ENCODE measurements at places on chromosomes 7 and 10.

DNA sequence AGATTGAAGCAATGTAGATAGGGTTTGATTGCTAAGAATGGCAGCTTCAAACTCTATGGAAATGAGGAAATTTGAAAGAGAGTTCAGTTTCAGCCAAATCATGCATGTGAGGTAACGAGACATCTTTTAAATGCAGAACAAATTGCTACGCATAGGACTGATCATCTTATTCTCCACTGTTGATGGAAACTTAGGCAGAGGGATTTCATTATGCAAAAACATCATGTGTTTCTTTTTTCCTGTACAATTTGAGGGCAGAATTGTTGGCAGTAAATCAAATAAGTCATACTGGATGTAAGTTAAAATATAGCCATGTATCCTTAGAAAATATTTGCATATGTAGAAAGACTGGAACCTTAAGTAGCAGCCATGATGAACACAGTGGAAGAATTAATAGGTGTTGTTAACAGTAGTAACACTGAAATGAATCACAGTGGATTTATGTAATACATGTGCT, 327.4 kb downstream of the CDK14 start:
- DNase-seq, result no peak

DNA sequence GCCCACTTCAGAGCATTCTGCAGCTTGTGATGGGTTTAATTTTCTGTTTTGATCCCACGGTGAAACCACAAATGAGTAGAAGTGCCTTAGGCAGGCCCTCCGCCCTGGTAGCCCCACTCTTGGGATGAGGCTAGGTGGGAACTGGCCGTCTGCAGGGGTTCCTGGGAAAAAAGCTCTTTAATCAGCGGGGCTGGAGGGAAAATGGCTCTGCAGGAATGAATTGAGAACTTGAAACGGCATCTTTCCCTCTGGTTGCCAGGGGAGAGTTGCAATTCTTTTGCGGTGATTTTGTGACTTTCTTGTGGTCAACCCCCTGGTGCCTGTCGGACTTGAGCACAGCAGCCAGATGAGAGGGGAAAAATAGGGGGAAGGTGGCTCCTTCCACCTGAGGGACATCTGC, 32.7 kb downstream of the COL26A1 start:
- DNase-seq, result no peak

DNA sequence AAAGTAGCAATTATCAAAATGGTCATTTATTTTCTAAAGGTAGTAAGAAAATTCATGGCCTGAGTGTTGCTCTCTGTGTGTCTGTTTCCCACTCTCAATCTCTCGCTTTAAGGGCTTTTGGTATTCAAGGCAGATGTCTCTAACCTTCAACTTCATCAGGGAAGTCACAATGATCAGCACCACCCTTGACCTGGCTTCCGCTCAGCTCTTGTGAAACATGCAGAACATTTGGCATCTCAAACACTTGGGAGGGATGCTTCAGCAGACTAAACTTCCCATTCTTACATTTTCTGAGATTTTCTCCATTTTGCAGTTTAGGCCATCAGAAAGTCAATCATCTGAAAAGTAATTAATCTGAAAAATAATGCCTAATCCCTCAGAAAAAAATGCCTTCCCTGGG, 129.8 kb downstream of the AOAH start:
- DNase-seq, result no peak

DNA sequence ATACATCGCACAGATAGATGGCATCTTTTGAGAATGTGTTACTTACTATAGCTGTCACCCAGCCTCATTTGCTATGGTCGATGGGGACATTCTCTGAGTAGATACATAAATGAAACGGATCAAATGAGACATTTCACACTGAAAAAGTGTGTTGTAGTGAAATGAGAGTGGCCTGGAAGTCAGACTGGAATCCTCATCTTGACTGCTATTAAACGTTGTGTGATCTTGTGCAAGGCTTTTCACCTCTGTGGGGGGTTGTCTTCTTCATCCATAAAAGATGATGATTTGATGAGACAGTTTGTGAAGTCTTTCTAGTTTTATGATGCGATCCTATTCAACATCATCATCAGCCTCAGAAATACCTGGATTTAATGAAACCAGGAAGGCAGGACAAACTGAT, 155.4 kb upstream of the MYO3A start:
- DNase-seq, result no peak
